ENCODE measurements at places on chromosomes 7 and 10.

DNA sequence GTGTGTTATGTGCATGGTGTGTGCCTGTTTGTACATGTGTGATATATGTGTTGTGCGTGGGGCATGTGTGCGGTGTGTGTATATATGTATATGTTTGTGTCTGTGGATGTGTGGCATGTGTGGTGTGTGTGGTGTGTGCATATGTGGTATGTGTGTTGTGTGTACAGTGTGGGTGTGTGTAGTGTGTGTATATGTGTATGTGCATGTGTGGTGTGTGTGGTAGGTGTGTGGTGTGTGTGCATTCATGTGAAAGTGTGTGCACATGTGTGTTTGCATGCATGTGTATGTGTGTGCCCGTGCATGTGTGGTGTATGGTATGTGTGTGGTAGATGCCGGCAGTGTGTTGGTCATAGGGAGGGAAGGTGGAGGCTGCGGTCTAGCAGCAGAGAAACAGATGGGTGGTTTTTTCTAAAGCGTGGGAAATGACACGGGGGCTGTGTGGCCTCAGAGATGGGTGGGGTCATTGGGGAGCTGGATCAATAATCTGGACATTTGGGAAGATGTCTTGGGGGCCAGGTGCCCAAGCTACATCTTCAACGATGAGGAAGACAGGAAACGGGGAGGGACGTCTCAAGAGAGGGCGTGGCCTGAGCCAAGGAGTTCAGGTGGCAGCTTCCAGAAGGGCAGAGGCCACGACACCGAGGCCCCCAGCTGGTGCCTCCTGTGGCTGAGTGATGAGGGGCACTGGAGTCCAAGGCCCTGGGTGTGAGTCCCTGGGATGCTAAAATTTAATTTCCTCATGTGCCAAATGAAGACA lies 481.3 kb downstream of the DNAJB6 start:
- DNase-seq = no peak

GRCh38 chr7:105773030-105773460 lies 103.4 kb downstream of the ATXN7L1 start:
- no peak for DNase-seq

- no peak for DNase-seq
These were observed 621.2 kb downstream of the SDK1 start for GRCh38 chr7:3922175-3922635.

- no peak for DNase-seq
These were observed 83.1 kb upstream of the IGFBP3 start for GRCh38 chr7:46003896-46004875.

- DNase-seq = no peak
These were observed 113.9 kb upstream of the IMMP2L start for GRCh38 chr7:111676167-111676566.

DNA sequence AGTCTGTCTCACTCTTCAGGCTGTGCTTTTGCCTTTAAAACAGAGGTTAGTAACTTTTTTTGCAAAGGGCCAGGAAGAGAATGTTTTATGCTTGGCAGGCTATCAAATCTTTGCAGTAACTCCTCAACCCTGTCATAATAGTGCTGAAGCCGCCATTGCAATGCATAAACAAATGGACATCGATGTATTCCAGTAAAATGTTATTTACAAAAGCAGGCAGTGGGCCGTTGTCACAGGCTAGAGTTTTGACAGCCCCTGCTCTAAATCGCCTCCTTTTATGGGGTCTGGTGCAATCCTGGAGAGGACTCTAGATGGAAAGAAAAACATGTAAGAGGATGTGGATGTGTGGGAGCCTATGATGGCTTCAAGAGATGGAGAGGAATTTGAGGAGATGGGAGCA lies 568.3 kb downstream of the TYW1 start:
- no peak for DNase-seq

DNA sequence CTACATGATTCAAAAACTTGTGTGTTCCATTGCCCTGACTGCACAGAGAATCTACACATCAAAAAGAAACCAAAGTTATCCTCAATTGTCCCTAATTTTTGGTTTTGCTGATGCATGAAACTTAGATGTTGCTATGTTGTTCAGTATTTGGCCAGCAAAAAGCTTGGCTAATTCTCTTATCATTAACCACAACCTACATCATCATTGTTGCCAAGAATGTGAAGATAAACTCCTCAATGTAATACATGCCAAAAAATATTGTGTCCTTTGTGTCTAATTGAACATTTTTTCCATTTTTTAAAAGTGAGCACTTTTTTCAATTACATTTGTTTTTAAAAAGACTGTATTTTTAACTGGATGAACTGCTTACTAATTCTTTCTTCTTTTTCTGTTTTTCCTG lies 268.0 kb upstream of the SEMA3D start:
- DNase-seq = no peak

Measured in stimulated activated CD4-positive, alpha-beta T cell treated with anti-CD3 and anti-CD28 coated beads, Interleukin-2, amount 100 ng/mL, for 48 hours (primary cell).